Suppressor macrophage treated with lipopolysaccharide for 4 hours (primary cell): ENCODE measurements at places on chromosomes 1 and 21.

DNA sequence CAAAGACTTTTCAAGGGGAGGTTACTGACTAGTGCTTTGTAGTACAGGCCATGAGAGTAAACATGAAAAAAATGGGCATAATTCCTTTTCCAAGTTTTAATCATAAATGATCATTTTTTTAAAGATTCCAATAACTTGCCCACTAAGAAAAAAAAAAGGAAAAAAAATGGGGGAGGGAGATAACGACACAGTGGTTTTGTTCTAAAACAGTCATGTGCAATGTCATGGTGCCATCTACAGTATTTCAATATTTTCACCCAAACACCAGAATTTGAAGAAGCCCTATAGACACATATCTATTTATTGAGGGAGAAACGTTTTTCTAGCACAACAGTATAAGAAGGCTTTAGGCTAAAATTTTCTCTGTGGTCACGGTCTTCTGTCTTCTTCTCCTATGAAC is 250.2 kb downstream of the LTN1 start:
- DNase-seq: no peak

- no peak for DNase-seq
Measured at GRCh38 chr1:204692325-204692840, 6.8 kb upstream of the LRRN2 start.

- DNase-seq: peak; percentile 59
Measured at GRCh38 chr1:53413175-53414001, 45.8 kb upstream of the DMRTB1 start.

DNA sequence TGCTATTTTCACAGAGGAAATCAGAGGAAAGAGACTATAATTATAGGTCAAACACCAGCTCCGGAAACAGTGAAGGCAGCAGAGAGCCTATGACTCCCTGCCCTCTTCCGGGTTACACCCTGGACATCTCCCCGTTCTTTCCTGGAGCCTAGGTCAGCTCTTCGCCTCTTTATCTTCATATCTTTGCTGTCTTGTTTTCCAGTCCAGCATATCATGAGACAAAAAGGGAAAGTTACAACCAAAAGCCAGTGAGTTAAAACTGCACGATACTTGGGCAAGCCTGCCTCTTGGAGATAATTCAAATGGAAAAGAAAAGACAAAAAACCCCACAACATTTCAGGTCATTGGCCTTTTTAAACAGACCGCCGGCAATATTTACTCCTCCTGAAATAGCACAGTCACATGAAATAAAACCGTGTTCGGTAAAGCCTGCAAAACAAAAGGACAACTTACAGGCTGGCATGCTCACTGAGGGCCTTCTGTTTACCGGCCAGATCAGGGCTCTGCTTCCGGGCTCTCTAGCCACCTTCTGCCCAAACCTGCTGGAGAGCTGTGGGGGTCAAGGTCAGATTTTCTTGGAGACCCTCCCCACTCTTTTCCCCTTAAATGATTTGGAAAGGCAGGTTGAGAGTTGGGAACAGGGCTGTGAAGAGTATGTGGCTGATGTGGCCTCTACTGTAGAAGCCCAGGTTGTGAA is 42.8 kb upstream of the PPP2R5A start:
- no peak for DNase-seq

DNA sequence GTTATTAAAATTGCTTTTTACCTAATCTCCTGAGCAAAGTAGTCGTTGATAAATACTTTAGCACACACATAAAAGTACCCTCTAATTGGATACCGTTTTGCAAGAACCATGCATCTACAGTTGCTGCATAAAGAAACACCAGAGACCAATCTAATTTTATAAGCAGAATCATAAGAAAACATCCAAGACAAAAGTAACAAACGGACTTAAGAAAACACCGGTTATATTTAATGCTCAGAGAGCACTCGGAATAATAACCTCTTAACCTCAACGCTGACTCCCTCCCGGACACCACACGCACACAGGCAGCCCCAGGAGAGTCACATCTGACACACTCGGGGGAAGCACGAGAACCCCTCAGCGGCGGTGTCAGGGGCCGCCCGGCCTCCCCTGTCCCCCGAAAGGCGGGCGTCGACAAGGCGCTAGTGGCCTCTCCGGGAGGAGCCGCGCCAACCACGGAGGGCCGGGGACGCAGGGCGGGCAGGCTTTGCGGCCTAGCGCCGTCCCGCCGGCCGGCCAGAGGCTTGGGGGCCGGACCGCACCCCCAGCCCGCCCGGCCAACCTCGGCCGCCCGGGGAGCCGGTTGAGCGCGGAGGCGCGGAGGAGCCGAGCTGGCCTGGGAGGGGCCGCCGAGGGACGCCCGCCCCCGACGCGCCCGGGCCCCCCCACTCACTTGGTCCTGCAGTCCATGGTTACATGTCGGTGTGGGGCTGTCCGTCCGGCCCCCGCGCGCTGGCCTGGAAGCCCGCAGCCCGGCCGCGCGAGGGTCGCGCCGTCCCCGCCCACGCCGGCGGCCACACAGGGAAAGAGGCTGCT is 606 bp downstream of the DENND1B start:
- peak; percentile 51 for DNase-seq

- peak; percentile 27 for DNase-seq
Measured at GRCh38 chr21:38438462-38438893, 59.8 kb downstream of the ERG start.

DNA sequence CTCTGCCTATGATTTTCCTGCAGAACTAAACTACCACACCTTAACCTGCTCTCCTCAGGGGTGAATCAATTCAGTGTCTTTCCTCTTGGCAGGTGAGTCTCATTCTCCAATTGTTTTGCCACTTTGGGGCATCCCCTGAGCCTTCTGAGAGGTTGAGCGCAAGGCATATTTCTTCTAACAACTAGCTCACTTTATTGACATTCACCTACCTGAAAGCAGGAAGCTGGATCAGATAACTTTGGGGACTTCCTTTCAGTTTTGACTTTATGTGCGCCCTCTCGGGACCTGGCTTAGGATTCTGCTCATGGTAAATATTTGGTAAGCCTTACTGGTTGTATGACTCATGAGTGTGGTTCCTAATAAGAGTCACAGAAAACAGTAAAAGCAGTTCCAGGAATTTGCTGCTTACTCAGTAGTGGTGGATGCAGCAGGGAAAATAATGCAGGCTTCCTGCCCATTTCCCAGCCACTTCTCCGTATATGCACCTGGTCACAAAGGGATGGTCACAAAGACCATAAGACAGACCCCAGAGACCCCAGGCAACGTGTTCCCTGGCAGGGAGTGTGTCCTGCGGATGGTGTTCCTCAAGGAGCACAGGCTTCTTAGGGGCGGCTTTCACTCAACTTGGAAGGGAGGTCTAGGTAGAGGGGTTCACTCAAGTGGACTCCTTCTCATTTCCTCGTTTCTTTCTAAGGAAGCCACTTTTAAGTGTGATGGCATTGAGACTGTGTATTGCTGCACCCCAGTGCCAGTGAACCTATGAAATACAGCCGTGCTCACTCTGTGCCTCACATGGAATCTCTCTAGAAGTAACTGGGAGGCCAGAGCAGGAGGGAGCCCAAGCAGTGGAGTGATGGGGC is 22.0 kb upstream of the BATF3 start:
- peak; percentile 67 for DNase-seq
